ENCODE measurements at places on chromosomes 2 and 18. TPM values are rescaled to one million over a fixed set of nuclear protein-coding genes. Genes with fewer than 3 reads are reported as not detected.

SCYGR4 gene
- not detected for polyA plus RNA-seq

GRCh38 chr2:70842401-70842800 is 6.8 kb upstream of the CD207 start:
- DNase-seq: no peak

GRCh38 chr2:2175381-2176090 is 155.5 kb downstream of the MYT1L start:
- DNase-seq: no peak

DNA sequence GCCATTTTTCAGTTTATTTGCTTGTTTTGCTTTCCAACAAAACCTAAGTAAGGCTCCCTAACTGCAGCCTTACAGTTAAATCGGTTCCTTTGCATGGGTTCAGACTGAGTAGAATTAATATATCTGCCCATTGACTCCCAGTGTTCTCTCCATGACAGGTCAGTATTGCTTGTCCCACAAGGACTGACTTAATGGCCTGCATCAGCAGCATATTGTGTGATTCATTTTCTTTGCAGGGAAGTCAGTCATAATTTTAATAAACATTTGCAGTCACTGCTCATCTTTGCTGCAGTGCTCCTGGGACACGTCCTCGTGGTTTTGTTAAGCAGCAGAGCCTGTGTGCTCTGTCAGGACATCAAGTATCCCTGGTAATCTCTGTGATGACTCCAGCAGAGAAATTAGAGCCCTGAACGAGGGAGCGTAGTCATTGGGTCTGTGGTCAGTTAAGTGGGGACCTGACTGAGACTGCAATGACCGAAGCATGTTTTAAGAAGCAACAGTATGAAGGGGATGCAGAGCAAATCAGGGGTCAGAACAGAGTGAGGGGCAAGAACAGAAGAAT is 93.3 kb downstream of the CDH20 start:
- DNase-seq: no peak

DNA sequence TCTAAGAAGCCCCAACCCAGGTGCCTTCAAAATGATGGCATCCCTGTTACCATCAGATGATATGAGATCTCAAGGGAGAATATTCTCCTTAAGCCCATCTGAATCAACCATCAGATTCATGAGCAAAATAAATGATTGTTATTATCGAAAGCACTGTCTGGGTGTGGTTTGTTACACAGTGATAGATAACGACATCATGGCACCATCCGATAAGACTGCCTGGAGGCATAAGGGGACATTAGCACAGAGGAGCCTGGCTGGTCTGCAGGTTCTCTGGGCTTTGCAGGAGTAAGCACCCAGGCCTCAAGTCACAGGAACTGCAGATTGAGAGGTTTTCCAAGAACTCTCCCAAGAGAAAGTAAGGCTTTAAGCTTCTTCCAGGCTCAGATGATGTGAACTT is 15.6 kb downstream of the BMP10 start:
- DNase-seq: no peak

DNA sequence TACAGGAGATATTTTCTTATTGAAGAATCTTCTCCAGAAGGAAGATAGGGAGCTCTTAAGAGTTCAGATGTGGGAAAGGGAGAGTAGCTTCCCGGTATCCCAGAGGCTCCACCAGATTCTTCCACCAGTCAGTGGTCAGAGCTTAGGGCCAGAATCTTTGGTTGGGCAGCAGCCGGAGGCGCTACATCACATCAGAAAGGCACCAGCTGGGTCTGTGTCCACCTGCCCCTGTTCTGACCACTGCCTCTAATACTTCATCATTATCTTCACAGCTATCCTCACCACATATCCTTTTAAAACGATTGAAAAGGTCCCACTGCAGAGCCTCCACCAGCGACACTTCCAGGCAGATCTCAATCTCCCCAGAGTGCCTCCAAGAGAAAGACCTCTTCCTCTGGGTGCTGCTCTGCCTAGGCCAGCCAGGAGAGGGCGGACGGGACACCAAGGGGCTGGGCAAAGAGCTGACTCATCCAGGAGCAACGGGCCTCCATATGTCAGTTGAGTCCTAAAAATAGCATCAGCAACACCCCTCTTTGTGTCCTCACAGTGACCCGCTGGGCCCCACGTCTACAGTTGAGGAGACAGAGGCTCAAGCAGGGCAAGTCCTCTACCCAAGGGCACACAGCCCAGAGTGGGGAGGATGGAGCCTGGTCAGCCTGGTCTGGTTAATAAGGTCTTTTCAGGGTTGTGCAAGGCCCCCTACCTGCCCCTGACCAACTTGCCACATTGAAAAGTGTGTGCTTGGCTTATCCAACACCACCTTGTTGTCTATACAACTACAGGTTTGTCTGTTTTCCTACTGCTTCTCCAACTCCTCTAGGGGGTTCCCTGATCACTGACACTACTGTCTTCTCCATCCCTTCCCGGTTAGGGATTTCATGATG is 81.2 kb downstream of the ADD2 start:
- peak; percentile 82 for DNase-seq

STPG4 gene
- not detected for polyA plus RNA-seq

DNA sequence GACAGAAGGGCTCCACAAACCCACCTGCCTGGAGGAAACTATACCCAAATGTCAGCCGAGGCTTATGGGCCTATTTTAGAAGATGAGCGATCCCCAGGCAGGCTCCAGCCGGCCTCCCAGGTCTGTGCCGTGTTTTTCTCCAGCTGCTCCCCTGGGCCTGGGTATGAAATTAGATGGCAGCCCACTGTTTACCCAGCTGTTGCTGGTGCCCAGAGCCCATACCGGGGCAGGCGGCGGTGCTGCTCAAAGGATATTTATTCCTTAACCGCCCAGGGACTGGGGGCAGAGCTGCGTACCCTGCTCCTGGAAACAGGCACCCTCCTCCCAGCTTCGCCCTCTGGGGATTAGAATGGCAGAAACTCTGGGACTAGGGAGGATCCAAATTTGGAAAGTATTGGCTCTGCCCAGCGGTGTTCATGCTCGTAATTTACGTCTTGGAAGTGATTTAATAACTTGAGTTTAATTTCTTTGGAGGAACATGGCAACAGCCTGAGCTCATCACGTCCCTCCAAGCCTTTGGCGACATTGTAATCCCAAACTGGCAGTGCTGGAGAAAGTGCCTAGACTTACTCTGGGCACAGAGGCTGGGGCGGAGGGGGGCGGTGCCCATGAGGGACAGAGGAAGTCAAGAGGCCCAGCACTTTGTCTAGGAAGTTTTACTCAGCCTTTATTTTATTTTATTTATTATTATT is 199.2 kb downstream of the KLHL29 start:
- DNase-seq: no peak

SPAG16 gene
- polyA plus RNA-seq: 6.0 TPM

DNA sequence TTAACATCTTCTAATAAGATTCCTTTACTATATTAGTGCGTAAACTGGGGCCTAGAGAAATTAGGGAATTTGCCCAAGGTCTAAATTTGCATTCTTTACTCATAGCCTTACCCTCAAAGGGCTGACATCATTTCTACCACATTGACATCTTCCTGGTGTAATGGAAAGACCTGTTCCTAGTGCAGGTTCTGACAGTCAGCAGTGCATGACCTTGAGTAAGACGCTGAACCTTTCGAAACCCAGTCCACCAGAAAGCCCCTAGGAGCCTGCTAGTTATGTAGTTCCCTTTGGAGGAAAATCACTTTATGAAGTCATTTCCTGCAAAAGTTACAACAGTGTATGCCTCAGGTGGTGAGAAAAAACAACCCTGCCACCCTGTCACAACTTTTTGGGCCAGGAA is 388.3 kb downstream of the TNS1 start:
- no peak for DNase-seq

DNA sequence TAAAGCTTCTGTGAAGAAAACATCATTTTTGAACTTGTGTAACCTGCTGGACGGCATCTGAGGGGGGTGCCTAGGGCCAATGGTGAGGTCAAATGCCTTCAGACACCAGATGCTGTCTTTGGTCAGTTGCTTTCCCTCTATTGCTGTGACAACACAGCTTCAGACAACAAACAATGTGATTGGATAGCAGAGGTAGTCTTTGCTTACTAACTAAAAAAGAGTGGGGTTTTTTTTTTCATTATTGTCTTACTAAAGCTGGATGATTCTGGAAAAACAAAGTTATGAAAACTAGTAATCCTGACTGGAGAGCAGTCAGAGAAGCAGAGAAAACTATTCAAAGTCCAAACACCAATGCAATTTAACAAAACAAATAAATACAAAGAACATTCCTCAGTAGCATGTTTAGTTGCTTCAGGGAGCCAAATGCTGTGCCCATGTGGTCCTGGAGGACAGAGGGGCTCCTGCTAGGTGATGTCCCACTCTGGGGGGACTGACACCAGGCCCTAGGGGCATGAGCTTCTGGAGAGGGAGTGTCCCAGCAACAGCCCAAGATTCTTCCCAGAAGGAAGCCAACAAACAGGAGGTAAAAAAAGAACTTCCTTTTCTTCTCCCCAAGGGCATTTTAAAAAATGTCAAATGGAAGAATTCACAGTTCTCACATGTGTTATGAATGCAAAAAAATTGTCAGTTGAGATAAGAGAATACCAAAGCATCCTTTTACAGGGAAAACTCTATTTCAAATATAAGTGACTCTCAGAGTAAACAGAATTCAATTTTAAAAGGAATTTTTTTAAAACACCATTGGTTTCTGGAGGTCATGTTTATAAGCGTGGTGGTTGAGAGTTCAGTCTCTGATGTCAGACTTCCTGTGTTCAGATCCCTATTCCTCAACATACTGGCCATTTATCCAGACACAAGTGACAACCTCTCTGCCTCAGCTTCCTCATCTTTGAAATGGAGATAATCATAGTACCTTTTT is 181.1 kb upstream of the PGAP1 start:
- DNase-seq: no peak

All from H1 (cell line).